Cortex of kidney (tissue), 1 donor: ENCODE measurements at places on chromosomes 3 and 15.

DNA sequence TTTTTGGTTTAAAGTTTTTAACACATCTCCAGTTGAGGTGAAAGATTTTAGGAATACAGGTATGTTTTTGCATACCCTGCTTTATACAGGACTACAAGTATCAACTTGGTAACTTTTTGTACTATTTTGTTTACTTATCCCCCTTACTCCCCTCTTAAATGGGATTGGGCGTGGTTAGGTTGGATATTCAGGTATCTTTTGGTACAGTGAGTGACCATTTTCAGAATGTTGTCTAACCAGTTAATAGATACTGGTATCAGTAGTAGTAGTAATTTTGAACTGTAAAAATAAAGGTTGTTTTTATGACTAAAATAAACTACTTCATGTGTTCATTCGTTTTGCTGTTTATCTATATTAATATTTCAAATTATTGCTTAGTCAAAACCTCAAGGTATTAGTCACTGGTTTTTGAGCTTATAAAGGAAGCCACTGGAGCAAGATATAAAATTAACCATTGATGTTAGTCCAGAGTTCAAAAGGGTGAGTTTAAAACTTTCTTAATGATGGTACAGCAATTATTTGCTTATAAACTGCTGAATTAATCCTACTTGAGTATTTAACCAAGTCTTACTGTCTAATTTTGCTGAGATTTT lies 3.3 kb downstream of the MME start:
- DNase-seq = no peak

DNA sequence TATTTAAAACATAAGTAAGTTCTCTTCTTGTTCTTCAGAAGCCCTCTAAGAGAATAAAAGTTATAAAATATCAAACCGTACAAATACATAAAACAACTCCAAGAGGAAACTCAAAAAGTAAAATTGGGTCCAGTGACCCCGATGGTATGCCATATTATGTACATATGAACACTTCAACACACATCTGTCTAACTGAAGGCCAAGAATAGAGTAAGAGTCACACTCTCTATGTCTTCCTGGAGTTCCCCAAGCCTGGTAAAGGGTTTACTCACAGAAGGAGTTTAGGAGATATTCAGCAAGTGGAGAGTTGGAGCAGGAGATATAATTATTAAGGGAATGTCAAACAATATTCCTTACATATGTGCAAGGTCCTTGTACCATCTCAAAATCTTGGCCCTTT lies 101.3 kb upstream of the EIF1B start:
- no peak for DNase-seq

- DNase-seq = no peak
Measured at GRCh38 chr15:93894438-93895036, 336.8 kb upstream of the MCTP2 start.

DNA sequence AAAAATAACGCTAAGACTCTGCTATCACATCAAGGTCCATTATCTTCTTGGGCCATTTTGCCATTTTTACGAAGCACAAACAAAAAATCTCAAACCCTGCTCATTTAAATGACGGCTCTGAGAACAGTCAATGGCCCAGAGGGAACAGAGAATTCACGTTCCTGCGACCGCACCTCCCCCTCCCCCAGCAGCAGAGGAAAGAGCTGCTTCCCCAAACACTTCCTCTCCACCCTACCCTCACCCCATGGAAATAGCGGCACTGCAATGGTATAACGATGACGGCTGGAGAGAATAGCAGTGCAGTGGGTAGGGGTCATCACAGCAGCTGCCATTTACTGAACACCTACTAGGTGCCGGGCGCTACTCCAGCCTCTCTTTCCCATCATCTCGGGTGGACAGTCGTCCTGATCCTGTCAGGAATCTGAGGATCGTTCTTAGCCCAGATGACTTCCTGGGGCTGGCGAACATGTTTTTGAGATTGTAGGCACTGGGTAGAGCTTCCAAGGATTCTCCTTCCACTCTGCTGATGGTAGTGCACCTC lies 113.3 kb downstream of the IQSEC1 start:
- DNase-seq = no peak

DNA sequence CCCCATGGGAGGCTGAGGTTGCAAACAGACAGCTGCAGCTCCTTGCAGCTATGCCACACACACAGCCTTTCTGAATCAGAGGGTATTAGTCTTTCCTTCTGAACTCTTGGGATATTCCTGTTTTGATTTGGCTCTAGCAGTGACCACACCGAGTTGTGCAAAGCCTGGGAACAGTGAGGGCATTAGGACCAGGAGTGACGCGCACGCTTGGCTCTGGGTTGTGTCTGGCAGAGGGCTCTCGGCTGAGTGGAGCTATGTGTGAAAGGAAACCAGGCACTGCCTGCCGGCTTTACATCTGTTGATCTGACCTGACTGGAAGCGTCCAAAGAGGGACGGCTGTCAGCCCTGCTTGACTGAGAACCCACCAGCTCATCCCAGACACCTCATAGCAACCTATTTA lies at the start of gene GALNT15:
GALNT15 (plus strand) TSS at position 292 of the 400 bp plus-strand sequence. CDS start 472 bp downstream, outside the sequence.
- no peak for DNase-seq

GRCh38 chr15:72827226-72827625 lies 43.7 kb upstream of the ADPGK start:
- no peak for DNase-seq

DNA sequence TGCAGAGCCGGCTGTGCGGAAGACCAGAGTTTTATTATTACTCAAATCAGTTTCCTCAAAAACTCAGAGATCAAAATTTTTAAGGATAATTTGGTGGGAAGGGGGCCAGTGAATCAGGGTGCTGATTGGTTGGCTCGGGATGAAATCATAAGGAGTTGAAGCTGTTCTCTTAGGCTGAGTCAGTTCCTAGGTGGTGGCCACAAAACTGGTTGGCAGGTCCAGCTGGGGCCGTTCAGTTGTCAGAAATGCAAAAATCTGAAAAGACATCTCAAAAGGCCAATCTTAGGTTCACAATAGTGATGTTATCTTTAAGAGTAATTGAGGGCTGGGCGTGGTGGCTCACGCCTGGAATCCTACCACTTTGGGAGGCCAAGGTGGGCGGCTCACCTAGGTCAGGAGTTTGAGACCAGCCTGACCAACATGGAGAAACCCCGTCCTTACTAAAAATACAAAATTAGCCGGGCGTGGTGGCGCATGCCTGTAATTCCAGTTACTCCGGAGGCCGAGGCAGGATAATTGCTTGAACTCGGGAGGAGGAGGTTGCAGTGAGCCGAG lies 2.3 kb upstream of the ZNF589 start:
- DNase-seq = no peak

- DNase-seq = no peak
Measured at GRCh38 chr3:122351612-122352011, 26.6 kb downstream of the CSTA start.

DNA sequence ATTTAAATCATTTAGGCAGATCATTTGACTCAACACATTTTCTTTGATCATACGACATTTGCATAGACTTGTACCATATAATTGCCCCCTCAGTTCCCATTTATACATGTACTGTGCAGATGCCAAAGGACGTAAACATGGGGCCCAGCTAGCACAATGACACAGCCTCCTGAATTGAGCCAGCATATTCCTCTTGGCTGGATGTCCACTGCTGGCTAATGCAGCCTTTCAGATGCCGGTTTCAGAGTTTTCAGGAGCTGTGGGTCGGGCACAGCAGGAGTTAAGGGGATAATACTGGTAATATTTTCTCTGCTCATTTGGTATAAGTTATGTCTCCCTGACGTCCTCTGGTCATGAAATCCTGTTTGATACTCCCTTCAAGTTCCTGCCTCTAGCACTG lies 39.4 kb downstream of the KAT2B start:
- no peak for DNase-seq

- DNase-seq = no peak
Measured at GRCh38 chr15:55954862-55955605, 38.4 kb downstream of the NEDD4 start.
